ENCODE measurements at places on chromosomes 4 and X. TPM values are rescaled to one million over a fixed set of nuclear protein-coding genes. Genes with fewer than 3 reads are reported as not detected.

SLIT2 gene
- total RNA-seq, result 4.0 TPM

ARMCX4 gene
- total RNA-seq, result 11.0 TPM

UGT2B7 gene
- total RNA-seq, result not detected

SSX1 gene
- total RNA-seq, result not detected

SPATA18 gene
- total RNA-seq, result 1.2 TPM

LINC00632 gene
- 716 TPM for total RNA-seq

FAM50A gene
- 27.7 TPM for total RNA-seq

HELT gene
- total RNA-seq, result not detected

CT45A5 gene
- total RNA-seq, result not detected

HSFX3 gene
- not detected for total RNA-seq

TMSB15B gene
- not detected for total RNA-seq

SPINK2 gene
- total RNA-seq, result not detected

HDAC8 gene
- 18.9 TPM for total RNA-seq

CC2D2A gene
- 6.7 TPM for total RNA-seq

- DNase-seq, result no peak
These were observed 55.5 kb downstream of the SHISA3 start for GRCh38 chr4:42452823-42453222.

DNA sequence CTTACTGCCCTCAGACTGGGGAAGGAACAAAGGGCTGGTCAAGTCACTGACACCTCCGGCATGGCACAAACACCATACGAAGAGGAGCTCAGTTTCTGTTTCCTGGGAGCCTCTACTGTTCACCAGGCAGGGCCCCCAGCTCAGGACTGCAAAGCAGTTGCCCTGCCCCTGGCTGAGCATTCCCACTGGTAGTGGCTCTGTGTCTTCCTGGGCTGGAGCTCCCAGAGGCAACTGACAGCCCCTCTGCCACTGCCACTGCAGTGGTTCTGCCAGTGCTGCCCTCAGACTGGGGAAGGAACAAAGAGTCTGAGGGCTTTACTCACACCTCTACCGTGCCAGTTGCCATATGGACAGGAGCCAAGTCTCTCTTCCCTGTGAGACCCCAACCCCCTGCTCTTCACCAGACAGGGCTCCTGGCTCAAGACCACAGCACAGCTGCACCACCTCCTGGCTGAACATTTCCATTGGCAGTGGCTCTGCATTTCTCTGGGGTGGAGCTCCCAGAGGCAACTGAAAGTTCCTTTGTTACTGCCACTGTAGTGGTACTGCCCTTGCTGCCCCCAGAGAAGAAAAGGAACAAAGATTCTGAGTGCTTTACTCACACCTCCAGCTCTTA lies 67.9 kb downstream of the SMARCA5 start:
- no peak for DNase-seq

DNA sequence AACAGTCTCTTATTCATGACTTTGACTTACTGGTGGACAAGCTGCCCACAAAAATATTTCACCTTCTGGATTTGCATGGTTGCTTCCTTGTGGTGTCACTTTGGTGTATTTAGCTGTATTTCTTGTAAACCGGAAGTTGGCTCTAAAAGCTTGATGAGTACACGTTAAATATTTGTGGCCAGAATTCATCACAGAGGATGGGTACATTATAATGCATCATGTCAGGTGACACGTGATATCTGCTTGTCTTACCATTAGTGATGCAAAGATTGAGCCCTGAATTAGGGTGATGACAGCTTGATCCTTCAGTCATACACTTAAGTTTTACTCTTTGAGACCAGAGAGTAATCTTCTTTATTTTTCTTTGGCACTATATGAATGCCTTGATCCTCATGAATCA lies 188.3 kb upstream of the RPS6KA3 start:
- DNase-seq, result no peak

GRCh38 chr4:94634271-94634670 lies 123.5 kb upstream of the BMPR1B start:
- no peak for DNase-seq

GRCh38 chrX:132480581-132481203 lies 8.1 kb downstream of the MBNL3 start:
- no peak for DNase-seq

DNA sequence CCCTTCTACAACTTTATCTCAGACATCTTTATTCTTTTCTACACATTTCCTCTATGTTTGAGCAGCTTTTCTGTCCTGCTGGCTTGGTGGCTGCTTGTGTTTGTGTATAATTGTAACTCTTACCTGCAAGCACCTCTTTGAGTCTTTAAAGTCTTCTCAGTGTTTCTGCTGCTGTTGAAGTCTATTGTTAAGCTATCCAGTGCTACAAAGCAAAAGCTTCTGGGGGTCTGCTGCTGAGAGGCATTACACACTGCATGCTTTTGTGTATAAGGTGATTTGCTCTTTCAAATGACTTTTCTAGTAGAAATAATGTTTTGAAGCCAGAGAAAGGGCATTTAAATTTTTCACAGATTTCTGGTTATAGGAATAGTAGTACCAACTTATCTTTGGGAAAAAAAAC lies 241.8 kb downstream of the DTHD1 start:
- no peak for DNase-seq

GRCh38 chr4:120843849-120844527 lies 78.5 kb downstream of the PRDM5 start:
- DNase-seq, result no peak

DNA sequence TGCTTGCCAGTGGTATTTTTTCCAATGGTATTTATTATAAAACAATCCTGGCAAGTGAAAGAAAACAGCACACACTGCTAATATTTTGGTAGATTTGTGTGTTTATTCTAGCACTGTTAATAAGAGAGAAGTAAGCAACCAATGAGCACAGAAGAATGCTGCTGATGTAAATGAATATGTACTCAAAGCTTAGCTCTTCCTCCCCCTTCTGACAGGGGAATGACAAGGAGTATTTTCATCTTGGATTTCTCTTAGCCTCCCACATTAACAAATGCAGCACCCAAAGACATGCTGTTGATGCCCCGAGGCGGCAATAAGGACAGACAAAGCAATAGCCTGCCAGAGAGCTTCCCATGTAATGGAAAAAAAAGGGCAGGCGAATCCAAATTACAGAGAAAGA lies 18.6 kb downstream of the ARHGAP6 start:
- DNase-seq, result no peak

DNA sequence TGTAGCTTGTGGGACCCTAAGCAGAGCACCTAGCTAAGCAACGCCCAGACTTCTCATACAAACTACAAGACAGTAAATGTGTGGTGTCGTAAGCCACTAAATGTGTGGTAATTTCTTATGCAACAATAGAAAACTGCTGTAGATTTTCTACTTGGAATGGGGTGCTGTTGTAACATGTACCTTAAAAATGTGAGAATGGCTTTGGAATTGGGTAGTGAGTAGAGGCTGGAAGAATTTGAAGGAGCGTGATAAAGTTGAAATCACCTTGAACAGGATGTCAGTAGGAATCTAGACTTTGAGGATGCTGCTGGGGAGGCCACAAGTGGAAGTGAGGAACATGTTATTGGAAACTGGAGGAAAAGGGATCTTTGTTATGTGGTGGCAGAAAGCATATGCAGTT lies 43.2 kb upstream of the FUNDC1 start:
- DNase-seq, result no peak

DNA sequence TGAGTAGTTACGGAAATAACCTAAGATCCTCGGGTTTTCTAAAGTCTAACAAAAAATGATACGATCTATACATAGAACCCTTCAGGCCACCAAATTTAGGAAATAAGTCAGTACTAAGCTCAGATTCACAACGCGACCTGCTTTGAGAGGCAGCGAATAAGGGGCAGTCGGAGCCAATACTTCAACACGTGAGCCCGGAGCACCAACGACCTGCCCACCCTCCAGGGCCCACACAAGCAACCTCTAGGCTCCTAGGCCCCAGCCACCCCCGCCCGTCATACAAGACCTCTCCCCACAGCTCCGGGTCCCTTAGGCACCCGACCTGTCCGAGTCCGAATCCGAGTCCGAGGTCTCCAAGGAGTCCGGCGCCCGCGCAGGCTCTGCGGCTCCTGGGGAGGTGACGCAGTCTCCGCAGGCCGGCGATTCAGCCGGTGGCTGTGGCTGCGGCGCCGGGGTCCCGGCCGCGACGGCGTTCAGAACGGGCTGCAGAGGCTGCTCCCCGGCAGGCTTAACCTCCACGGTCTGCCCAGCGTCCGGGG lies 580 bp downstream of the NAF1 start:
- peak; percentile 47 for DNase-seq

DNA sequence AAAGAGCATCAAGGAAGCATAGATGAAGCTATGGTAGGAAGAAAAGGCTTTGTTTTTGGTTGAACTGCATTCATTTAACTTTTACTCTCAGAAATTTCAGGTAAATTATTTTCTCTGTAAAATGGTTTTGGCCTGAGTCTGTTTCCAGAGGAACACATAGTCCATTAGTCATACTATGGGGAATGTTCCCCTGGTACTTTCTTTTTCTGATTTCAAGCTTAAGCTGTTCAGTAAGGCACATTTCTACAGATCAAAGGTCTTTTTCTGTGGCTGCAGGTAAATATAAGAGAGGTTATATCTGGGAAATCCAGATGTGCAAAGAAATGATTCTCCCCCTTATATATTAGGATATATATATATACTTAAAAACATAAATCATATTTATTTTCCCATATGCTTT lies 1744.4 kb upstream of the ADGRL3 start:
- DNase-seq, result no peak

- DNase-seq, result no peak
These were observed 198.7 kb downstream of the CCNG2 start for GRCh38 chr4:77355731-77356130.

DNA sequence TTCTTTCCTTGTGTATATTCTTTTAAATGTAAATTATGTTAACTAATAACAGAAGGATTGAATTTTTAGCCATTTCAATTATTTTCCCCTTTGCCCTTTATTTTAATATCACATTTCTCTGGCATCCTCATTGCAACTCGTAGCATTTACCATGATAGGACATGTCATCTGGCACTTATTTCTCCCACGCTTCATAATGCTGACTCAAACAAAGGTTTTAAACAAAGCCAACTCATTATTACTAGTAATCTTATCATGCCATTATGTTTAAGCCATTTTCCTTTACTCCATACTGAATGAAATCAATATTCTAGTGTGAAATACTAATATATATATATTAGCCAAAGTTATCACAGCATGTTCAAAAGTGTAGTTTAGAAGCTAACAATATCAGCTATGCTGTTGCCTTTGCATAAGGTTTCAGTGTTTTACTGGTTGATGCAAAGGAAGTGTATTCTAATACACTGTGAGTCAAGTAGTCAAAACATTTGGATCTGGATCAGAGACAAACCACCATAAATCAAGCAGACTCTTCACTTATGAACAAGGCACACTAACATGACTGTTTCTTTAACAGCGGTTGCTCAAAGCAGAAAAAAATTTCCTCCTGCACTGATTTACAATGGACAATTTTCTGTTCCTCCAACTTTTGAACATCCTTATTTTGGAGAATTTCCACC lies 281.6 kb downstream of the SLC7A11 start:
- no peak for DNase-seq

DNA sequence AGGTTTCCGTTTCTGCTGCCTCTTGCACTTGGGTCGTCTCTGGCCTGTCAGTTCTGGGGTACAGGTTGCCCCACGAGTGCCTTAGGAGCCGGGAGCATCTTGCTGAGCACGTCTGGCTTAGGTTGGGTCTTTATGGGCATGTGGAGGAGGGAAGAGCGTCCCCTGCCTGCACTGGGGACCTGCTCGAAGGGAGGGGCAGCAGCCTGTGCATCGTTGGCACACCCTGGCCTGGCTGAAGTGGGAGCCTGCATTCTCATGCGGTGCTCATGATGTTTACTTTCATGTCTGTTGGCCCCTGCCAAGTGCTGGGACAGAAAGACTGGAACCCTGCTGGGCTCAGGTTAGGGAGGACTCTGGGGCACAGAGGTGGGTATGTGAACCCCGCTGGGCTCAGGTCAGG lies 23.8 kb upstream of the TADA2B start:
- DNase-seq, result no peak

DNA sequence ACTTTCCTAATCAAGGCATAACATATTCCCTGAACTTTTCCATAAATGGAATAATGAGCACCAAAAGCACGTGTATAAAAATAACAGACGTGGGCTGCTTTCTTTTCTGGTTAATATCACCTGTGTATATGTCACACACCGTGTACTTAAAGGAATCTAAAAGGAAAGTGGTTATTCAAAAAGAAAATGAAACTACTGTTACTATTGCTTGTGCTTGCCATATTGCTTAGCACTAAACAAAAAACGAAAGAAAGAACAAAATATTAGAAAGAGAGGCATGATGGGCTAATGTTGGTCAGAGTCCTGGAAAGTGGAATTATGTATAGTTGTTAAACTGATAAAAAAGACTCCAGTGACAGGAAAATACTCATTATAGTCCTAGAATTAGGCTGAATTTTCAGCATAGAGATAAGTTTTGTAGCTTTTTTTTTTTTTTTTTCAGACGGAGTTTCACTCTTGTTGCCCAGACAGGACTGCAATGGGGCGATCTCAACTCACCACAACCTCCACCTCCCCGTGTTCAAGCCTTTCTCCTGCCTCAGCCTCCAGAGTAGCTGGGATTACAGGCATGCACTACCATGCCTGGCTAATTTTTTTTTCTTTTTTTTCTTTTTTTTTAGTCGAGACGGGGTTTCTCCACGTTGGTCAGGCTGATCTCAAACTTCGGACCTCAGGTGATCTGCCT lies 123.2 kb downstream of the PABPC4L start:
- DNase-seq, result no peak

- no peak for DNase-seq
These were observed 390.7 kb downstream of the GBA3 start for GRCh38 chr4:23083391-23083790.

- DNase-seq, result no peak
These were observed 132.6 kb downstream of the ATG4A start for GRCh38 chrX:108224218-108224617.

Measured in heart left ventricle (tissue), 16 donors.